ENCODE measurements at places on chromosomes 1 and 21. TPM values are rescaled to one million over a fixed set of nuclear protein-coding genes. Genes with fewer than 3 reads are reported as not detected.

PRAMEF10 gene
- total RNA-seq = not detected

LRRC41 gene
- total RNA-seq = 106 TPM

SPAG17 gene
- total RNA-seq = 0.32 TPM

TAS1R1 gene
- total RNA-seq = under 0.01 TPM

DNA sequence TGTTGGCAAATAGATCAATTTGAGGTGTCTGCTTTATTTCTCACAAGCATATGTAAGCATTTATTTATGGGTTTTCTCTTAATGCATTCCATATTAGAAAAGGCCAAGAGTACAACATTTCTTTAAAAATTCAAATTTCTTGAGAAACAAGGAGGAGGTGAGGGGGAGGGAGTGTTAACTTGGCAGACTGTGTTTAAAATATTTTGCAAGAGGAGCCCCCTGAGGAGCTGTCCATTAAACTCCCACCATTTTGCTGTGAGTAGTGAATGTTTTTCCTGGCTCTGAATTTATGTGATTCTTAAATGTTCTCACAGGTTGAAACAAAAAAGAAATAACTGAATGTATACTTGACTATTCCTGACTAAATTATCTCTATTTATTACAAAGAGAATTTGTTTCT is 363.8 kb downstream of the PTPRC start:
- no peak for DNase-seq

GRCh38 chr1:66438062-66438461 is 95.9 kb upstream of the SGIP1 start:
- no peak for DNase-seq

DNA sequence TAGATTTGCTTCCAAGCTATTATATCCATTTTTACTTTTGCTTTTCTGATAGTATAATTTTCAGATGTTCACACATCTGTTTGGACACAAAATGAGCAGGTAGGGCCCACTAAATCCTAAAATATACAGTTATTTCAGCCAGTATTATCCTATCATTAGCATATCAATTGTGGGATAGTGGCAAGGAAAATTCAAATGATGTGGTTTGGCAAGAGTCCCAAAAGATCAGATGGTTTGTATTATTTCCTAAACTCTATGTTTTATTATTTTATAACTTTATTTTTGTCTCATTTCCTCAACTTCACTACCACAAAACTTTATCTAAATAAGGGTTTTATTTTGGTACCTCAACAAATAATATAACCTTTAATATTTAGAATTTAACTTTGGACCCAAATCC is 1659.6 kb downstream of the NCAM2 start:
- no peak for DNase-seq

GRCh38 chr1:204013052-204013451 is 59.9 kb upstream of the SOX13 start:
- DNase-seq = no peak

- peak; percentile 80 for DNase-seq
Observed at GRCh38 chr1:246117066-246117791, 389.9 kb downstream of the SMYD3 start.

DNA sequence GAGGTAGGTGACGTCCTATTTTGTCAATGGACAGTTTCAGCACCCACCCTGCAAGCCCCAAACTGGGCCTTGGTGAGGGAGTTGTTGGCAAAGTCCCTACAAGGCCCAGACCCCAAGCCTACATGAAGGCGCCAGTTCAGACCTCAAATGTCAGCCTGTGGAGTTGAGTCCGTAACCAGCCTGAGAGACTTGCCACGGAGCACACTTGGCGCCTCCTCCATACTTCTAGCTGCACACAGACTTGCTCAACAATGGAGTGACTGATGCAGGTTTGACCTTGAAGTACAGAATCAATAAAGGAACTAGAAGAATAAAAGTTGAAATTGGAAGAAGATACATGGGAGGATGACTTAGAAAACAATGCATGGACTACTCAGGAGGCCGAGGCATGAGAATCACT is 134.3 kb downstream of the PROX1 start:
- no peak for DNase-seq
